ENCODE measurements at places on chromosomes 16 and 17.
A peak's percentile ranks its signal among the peaks of the same experiment; 100 is the strongest.

- no peak for DNase-seq
Observed at GRCh38 chr17:34156401-34156740, 98.7 kb upstream of the CCL2 start.

DNA sequence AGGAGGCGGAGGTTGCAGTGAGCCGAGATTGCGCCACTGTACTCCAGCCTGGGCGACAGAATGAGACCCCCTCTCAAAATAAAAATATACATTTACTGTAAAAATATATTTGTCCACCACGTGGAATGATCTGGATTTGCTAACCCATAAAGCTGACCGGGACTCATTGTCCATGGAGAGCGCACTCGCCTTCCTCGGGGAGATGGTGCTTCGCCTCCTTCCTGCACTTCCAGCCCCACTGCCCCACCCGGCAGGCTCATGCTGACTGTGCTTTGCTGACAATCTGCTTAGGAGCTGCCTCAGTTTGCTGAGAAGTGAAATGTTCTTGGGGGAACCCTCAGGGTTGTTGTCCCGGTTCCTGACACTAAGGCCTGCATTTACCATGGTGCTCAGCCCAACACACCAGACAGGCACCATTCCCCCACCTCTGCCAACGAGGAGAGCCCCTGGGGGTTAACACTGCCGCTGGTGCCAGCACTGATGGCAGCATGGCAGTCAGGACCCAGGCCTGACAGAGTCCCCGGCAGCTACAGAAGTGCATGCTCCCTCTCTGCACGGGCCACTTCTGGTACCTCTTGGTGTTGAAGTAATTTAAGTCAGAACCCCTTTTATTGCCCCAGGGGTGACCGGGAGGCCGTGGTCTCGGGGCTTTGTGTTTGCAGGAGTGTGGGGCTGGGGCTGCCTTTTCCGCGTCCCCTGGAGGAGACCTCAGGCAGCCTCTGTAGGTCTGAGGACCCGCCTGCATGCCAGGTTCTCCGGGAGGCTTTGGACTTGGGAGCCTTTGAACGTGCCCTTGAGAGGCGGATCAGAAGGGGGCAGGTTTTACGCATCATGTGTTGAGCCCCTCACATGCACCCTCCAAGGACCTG lies 2.5 kb downstream of the NUBP2 start:
- DNase-seq = no peak

GRCh38 chr17:34613064-34614019 lies 34.0 kb downstream of the TMEM132E start:
- no peak for DNase-seq

- no peak for DNase-seq
Observed at GRCh38 chr17:6681671-6682070, 30.1 kb downstream of the C17orf100 start.

GRCh38 chr17:82463391-82463790 lies 4.8 kb downstream of the NARF start:
- no peak for DNase-seq

DNA sequence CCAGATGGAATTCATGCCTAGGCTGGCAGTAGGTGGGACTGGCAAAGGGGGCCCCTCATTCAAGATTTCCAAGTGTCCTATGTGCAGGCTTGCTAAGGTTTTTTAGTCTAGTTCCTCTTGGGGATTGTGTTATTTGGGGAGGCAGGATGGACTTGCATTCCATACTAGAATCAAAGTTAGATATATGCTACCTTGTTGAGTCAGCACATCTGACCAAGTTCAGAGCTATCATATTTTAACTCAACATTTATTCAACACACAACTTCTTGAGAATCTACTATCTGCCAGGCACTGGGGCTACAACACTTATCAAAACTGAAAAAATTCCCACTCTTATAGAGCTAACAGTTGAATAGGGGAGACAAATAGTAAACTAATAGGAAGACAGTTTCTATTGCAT lies 6.7 kb downstream of the GP2 start:
- no peak for DNase-seq

- DNase-seq = no peak
Observed at GRCh38 chr17:82907797-82908542, 68.1 kb upstream of the ZNF750 start.

GRCh38 chr16:58266336-58266735 lies 28.5 kb downstream of the PRSS54 start:
- DNase-seq = no peak

GRCh38 chr17:6457688-6458459 lies 13.6 kb downstream of the PIMREG start:
- no peak for DNase-seq

DNA sequence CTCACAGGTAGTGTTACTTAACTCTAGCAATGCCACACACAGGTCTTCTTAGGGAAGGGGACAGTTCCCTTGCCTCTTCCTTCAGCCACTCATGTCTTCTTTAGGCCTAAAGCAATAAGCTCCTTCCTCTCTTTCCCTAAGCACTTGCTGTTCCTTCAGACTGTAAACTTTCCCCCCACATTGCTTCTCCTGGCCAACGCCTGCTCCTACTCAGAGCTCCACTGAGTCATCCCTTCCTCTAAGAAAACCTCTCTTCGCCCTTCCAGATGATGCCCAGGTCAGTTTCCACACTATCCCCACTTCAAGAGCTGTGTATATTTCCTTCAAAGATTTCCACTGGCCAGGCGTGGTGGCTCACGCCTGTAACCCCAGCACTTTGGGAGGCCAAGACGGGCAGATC lies 12.5 kb upstream of the EPOP start:
- DNase-seq = no peak

DNA sequence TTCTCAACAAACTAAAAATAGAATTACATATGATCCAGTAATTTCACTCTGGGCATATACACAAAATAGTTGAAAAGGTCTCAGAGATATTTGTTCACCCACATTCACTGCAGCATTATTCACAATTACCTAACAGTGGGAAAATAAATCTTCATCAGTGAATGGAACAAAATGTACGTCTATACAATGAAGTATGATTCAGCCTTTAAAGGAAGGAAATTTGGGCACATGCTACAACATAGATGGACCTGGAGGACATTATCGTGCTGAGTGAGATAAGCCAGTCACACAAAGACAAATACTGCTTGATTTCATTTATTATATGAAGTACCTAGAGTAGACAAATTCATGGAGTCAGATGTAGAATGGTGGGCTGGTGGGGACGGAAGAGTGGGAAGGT lies 47.0 kb downstream of the MFSD11 start:
- DNase-seq = no peak

- DNase-seq = peak; percentile 30
Observed at GRCh38 chr17:47847341-47848197, 3.4 kb downstream of the SP6 start.

DNA sequence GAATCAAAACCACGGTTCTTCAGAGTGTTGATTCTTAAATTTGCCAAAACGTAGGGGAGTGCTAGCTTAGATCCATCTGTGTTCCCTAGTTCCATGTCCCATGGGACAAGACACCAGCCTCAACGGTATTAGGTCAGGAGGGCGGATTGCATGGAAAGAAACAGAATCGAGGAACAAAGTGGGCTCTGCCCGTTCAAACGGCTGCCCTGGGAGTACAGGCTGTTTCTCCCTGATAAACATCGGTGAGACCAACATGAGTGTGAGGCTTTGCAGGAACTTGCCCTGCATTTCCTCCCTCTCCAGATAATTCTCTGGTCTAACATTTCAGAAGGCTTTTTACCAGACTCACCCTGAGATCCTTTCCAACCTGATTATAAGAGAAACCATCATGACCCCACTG lies 82.2 kb downstream of the MRM3 start:
- DNase-seq = no peak

DNA sequence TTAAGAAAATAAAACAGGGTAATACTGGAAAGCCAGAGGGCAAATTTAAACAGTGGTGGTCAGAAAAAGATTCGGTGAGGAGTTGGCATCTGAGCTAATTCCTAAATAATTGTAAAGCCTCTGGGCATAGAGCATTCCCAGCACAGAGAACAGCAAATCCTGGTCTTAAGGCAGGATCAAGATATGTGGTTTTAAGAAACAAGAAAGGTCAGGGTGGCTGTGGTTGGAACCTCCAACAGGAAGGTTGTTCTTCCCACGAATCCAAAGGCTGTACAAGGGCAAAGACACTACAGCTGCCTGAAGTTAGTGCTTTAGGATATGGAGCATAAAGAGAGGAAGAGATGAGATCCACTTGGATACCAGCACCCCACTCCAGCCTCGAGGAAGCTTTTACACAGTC lies 114.6 kb downstream of the ZNF18 start:
- no peak for DNase-seq

DNA sequence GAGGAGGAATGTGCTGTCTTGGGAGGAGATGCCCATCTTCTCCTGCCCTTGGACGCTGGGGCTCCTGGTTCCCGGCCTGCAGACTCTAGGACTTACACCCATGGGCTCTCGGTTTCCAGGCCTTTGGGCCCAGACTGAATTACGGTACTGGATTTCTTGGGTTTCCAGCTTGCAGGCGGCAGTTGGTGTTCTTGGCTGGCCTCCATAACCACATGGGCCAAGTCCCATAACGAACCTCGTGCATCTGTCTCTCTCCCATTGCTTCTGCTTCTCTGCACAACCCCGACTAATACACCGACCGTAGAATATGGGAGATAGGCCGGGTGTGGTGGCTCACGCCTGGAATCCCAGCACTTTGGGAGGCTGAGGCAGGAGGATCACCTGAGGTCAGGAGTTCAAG lies 162.6 kb downstream of the SDK2 start:
- DNase-seq = no peak

DNA sequence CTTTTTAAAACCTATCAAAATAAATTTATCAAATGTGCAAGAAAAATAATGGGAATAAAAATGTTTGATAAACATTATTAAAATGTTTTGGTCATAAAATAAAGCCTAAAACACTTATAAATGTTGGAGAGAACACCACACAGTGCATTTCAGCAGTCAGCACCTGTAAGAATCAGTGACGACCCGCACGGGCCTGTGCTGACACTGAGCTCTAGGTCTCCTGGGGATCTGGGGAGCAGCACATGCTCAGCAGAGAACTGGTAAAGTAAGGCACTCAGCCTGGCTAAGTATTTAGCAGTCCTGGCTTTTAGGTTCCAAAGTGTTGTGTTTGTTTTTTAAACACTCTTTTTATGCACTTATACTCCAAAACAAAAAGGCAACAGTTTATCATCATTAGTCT lies 46.9 kb downstream of the HELZ start:
- no peak for DNase-seq

- DNase-seq = no peak
Observed at GRCh38 chr17:39631403-39631802, 4.7 kb downstream of the PPP1R1B start.

DNA sequence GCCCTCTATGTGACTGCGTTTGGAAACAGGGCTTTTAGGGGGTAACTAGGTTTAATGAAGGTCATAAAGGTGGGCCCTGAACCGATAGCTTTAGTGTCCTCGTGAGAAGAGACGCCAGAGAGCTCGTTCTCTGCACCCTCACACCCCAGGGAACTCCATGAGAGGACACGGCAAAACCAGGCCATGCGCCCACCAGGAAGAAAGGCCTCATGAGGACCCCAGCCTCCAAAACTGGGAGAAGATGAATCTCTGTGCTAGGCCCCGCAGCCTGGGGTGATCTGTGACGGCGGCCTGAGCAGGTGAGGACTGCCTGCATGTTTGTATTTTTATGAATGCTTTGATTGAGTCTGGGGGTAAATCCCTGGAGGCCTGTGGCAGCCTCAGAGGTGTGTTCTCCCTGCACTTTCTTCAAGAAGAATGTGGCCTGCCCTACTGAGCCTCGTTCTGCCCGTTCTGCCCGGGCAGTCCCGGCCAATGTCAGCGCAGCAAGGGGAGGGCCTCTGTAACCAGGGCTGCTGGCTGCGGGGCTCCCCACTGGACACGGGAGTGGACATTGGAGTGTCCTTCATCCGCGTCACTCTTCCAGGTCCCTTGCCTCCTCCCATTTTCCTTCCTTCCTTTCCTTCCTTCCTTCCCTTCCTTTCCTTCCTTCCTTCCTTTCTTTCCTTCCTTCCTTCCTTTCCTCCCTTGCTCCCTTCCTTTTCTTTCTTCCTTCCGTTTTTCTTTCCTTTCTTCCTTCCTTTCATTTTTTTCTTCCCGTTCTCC lies 6.8 kb upstream of the RNF213 start:
- DNase-seq = no peak

GRCh38 chr17:81998212-81998611 lies 20.8 kb downstream of the ASPSCR1 start:
- DNase-seq = no peak

- DNase-seq = no peak
Observed at GRCh38 chr16:22635801-22636200, 125.1 kb downstream of the NPIPB5 start.

DNA sequence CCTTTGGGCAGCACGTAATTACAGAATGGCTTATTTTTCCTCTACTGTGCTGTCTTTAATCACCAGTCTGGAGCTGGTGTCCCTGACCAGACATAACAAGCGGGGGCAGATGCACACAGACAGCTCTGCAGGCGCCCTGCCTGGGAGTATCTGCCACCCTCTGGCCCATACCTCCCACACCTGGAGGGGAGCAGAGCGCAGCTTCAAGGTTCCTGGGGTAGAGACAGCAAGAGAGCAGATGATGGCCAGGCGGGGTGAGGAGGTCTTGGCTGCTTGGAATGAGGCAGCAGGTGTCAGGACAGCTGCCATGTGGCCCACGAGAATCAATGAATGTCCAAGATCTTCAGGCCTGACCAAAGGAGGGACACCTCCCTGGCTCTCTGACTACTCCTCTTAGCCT lies 23.8 kb downstream of the TMEM94 start:
- DNase-seq = no peak

DNA sequence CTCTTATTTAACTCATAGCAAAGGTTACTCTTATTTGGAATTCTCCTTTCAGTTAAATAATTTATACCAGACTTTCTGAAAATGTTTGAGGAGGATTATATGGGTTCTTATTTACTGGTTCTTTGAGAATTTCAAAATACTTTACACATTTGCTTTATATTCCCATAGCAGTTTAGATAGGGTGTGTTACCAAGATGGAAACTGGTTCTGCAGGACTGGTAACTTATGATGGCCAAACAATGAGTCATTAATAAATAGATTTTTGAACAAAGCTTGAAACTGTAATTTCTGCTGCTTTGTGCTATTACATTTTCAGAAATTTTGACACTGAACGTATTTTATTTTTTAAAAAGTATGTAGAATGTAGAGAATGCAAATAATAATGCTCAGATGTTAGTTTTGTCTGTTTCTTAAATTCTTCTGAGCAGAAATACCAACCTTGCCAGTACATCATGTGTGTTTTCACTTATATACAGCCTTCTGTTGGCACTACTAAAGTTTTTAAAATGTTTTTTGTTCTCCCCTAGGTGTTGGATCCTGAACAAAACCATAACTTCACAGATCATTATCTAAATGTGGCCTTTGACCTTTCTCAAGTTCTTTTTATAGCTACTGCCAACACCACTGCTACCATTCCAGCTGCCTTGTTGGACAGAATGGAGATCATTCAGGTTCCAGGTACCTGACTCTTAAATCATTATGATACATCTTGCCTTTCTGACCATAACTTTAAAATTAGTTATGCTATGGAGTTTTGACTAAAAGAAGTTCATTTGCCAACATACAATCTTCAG lies 48.3 kb upstream of the ABCC11 start:
- no peak for DNase-seq
